ENCODE measurements at places on chromosomes 4 and X. TPM values are rescaled to one million over a fixed set of nuclear protein-coding genes. Genes with fewer than 3 reads are reported as not detected.

BST1 gene
- polyA plus RNA-seq = 52.7 TPM

MAGEA2B gene
- polyA plus RNA-seq = not detected

DOK7 gene
- 8.5 TPM for polyA plus RNA-seq

HSD17B10 gene
- 62.0 TPM for polyA plus RNA-seq

GRCh38 chrX:42673301-42673810, 104.6 kb downstream of the PPP1R2C start:
- DNase-seq = no peak

DNA sequence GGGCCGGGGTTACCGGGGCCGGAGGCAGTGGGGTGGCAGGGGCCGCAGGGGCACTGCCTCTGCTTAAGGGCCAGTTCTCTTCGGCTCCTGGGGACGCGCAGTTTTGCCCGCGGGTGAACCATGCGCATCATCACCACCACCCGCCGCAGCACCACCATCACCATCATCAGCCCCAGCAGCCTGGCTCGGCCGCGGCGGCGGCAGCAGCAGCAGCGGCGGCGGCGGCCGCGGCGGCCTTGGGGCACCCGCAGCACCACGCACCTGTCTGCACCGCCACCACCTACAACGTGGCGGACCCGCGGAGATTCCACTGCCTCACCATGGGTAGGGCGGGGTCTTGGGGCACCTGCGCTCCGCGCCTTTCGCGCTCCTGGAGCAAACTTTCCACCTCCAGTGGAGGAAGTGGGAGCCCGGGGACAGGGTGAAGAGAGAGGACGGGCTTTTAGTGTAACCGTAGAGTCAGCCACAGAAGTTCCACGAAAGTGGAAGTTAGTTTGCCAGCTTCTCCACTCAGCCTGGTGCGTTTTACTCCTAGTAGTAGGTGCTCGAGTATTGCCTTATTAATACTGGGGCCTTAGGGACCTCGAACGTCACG, 729 bp downstream of the GSX2 start:
- no peak for DNase-seq

NLGN3 gene
- 3.8 TPM for polyA plus RNA-seq

- DNase-seq = no peak
Measured at GRCh38 chr4:95068818-95069478, 311.2 kb downstream of the BMPR1B start.

DBET gene
- polyA plus RNA-seq = not detected

FRG2 gene
- polyA plus RNA-seq = not detected

KLHL4 gene
- polyA plus RNA-seq = 4.1 TPM

GRCh38 chrX:120452131-120452530, 17.0 kb downstream of the LAMP2 start:
- no peak for DNase-seq

- no peak for DNase-seq
Measured at GRCh38 chr4:6087669-6088341, 69.6 kb upstream of the C4orf50 start.

- no peak for DNase-seq
Measured at GRCh38 chrX:70468709-70469108, 24.1 kb downstream of the DLG3 start.

GRCh38 chrX:39903343-39903742, 194.4 kb downstream of the BCOR start:
- no peak for DNase-seq

DNA sequence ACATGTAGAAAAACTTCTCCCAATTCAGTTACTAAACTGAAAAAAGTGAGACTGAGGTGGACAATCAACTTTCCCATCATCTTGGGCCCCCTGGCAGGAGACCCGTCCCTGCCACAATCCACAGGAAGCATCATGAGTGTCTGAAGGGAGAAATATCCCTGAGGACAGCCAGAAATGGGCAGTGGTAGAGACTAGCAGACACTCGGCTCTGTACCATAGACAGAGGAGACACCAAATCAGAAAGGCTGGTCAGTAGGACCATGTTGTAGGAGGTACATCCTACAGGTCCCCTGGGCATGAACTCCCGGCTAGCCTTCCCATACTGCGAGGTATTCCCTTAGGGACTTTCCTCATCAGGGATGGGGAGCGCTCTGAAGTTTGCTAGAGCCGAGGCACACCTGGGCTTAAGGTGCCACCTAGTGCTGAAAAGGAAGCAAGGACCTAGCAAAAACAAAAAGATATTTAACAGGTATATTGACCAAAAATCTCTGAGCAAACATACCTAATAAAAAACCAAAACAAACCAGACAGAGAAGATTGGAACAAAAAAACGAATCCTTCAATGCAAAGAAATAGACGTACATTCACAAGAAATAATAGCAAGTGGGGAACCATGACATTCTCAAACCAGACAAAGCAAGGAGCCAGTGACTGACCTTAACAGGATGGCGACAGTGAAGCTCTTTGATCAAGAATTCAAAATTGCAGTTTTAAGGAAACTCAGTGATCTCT, 55.6 kb downstream of the HAUS3 start:
- DNase-seq = no peak

DNA sequence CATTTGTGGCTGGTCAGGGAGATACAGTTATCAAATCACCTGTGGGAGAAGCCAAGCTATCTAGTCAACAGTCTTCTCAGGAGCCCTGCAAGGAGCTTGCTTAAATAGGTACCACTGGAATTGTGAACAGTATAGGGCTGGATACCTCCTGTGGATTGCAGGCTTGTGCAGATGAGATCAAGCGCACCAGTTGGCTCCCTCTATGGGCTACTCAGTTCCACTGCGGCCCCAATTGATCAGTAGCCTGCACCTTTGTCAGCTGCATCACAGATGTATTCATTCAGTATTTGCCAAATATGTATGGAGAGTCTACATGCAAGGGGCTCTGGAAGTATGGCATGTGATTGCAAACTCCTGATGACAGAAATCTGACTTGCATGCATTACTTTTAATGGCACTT, 28.6 kb downstream of the TEX13A start:
- no peak for DNase-seq

NR0B1 gene
- 0.21 TPM for polyA plus RNA-seq

SMIM10L2A gene
- 4.4 TPM for polyA plus RNA-seq

GRCh38 chrX:155857561-155857960, 23.6 kb upstream of the VAMP7 start:
- DNase-seq = no peak

TCEAL7 gene
- polyA plus RNA-seq = 27.3 TPM

DNA sequence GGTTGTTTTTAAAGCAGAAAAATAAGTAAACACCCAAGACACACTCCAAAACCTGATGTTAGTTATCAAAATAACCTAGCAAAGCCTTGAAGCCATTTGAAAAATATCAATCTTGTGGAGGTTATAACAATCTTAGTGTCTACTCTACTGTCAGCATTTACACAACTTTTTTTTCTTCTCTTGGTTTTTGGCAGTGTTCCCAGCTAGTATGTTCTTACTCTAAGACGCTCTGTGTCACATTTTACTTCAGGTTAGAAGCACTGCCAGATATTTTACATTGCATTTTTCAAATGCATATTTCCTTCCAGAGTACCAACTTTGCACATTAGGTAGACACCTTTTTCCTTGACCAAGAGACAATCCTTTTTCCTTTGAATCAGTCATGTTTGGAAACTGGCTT, 114.0 kb upstream of the INPP4B start:
- DNase-seq = no peak
